ENCODE measurements at places on chromosomes 13 and 19.

DNA sequence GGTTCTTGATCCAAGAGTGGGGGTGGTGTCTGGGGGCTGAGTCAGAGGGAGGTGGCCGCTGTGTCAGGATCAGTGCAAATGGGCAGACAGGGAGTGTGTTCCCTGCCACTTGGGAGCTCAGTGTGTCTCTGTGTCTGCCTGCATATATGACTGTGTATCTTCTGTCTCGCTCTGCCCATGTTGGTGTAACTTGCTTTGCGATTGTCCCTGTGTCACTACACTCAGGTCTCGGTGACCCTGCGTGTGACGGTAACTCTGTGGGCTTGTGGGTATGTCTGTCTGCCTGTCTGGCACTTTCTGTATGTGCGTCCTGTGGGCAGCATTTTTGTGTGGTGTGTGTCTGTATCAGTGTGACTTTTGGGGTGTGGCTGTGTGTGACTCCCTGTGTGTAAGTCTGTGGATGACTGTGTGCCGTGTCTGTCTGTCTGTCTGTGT, 8.2 kb upstream of the ERFL start:
- peak; percentile 58 for DNase-seq

DNA sequence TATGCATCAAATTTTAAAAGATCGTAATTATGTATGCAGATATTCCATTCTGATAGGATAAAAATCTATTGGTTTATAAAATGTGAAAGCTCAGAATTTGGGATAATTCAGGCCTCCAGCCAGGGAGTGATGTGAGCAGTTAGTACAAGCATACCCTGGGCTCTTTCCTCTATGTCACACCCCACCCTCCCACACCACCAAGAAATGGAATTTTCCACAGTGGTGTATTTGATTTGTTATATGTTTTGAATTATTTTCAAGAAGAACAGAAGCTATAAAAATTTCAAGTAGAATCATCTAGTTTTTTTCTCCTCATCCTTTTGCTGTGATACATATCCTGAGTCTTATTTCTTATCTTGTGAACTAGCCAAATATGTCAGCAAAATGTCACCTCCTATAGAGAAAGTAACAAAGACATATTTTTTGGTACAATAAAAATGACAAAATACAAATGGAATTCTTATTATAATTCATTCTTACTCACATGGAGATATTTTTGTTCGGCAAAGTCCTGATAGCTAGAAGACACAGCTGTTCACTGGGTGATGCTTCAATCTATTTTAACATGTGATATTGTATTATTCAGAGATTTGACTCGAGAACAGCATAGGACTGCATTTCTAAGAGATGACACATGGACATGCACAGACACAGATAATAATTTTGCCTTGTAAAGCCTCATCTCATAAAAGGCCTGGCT, 61.2 kb upstream of the FRY start:
- no peak for DNase-seq

DNA sequence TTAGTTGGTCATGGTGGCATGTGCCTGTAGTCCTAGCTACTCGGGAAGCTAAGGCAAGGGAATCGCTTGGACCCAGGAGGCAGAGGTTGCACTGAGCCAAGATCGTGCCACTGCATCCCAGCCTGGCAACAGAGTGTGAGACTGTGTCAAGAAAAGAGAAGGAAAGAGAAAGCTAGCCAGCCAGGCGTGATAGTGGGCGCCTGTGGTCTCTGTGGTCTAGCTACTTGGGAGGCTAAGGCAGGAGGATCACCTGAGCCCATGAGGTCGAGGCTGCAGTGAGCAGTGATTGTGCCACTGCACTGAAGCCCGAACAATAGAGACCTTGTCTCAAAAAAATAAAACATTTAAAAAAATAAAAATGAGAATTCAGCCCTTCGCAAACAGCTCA, 33.3 kb downstream of the TIMM13 start:
- no peak for DNase-seq

- no peak for DNase-seq
Observed at GRCh38 chr13:28991764-28992163, 171.6 kb downstream of the MTUS2 start.

GRCh38 chr19:33506498-33506897, 15.1 kb downstream of the PEPD start:
- no peak for DNase-seq

DNA sequence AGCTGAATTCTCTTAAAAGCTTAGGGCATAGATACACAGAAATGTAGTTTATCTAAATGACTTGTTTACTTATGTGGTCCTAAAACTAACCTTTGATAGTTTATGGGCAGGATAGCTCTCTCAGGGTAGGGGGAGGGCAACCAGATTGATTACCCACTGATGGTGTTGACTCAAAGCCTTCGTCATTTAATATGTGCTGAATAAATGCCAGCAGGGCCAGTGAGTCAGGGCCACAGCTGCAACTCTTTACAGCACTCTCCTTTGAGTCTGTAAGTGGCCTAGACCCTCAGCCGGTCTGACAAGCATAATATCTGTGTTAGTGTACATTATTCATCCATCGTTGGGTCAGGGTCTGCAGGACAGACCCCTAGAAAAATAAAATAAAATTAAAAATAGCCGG, 128.5 kb downstream of the ZNF675 start:
- no peak for DNase-seq

- no peak for DNase-seq
Observed at GRCh38 chr13:49927755-49928154, 8.4 kb downstream of the SPRYD7 start.

- no peak for DNase-seq
Observed at GRCh38 chr19:14004619-14005348, 1.3 kb downstream of the RFX1 start.
